ENCODE measurements at places on chromosomes 13 and 19. TPM values are rescaled to one million over a fixed set of nuclear protein-coding genes. Genes with fewer than 3 reads are reported as not detected.
A peak's percentile ranks its signal among the peaks of the same experiment; 100 is the strongest.

- DNase-seq: no peak
These were observed 1.4 kb downstream of the LRFN3 start for GRCh38 chr19:35937345-35938281.

DNA sequence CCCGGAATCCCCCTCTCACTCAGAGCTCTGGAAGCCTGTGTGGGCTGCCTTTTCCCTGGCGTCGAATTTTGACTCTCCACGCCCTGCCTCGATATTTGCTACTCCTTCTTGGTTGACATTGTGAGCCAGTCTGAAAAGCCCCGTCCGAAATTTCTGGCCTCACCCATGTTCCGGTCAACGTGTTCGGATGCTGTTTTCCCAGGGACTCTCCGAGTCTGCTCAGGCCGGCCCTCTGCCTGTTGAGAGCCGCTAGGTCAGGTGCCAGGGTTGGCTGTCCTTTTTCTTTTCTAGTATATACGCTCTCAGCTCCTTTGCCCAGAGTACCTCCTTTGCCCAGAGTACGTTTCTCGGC lies 6.8 kb upstream of the DGKH start:
- DNase-seq: peak; percentile 76

GRCh38 chr13:67520886-67521285 lies 290.8 kb upstream of the PCDH9 start:
- DNase-seq: no peak

GRCh38 chr19:10388957-10389356 lies 8.6 kb upstream of the TYK2 start:
- DNase-seq: peak; percentile 87

- DNase-seq: no peak
These were observed 12.2 kb upstream of the UBE2L5 start for GRCh38 chr13:30409886-30410704.

- DNase-seq: no peak
These were observed 272.5 kb downstream of the ENOX1 start for GRCh38 chr13:43514311-43514710.

DNA sequence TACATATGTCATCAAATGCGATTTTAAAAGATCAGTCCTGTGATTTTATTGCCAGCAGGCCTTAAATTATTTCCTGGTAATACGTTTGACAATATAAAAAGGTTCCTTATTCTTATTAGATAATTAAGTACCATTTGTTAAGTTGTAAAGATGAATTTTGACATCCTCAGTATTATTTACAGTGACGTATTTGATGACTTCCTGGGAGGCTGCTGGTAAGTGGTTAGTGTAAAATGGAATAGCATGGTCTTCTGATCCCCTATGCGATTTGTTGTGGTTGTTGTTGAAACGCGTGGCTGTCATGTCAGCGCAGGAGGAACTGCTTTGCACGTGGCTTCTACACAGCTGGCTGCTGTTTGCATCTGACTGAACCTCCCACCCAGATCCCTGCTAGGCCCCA lies 99.7 kb downstream of the DCLK1 start:
- no peak for DNase-seq

- DNase-seq: no peak
These were observed 1.9 kb downstream of the COX6B2 start for GRCh38 chr19:55352549-55353145.

GRCh38 chr19:30324982-30325381 lies 47.2 kb upstream of the ZNF536 start:
- DNase-seq: no peak

- DNase-seq: no peak
These were observed 27.1 kb downstream of the STK24 start for GRCh38 chr13:98549728-98550317.

DNA sequence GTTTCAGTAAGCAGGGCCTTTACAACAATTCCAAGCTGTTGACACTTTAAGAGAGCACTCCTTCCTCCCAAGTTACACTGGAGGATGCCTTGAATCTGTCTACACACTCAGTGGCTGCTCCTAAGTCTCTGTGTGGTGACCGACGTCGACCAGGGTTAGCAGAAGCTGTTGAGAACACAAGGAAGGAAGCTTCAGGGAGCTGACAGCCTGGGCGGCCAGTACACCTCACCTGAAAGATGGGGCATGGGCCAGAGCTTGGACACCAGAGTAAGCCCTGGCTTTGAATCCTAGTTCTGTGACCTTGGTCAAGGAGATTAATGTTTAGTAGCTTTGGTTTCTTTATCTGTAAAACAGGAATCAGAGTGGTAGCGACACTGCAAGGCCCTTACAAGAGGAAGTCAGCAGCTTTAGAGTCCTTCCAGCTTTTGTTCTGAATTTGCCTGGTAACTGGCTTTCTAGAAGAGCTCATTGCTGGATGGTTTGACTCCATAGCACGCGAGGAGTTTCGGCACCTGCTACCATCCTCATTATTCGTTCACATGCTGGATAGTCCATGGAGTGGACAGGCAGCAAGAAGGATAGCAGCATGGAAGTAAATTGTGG lies 214.2 kb downstream of the FGF9 start:
- DNase-seq: no peak

DNA sequence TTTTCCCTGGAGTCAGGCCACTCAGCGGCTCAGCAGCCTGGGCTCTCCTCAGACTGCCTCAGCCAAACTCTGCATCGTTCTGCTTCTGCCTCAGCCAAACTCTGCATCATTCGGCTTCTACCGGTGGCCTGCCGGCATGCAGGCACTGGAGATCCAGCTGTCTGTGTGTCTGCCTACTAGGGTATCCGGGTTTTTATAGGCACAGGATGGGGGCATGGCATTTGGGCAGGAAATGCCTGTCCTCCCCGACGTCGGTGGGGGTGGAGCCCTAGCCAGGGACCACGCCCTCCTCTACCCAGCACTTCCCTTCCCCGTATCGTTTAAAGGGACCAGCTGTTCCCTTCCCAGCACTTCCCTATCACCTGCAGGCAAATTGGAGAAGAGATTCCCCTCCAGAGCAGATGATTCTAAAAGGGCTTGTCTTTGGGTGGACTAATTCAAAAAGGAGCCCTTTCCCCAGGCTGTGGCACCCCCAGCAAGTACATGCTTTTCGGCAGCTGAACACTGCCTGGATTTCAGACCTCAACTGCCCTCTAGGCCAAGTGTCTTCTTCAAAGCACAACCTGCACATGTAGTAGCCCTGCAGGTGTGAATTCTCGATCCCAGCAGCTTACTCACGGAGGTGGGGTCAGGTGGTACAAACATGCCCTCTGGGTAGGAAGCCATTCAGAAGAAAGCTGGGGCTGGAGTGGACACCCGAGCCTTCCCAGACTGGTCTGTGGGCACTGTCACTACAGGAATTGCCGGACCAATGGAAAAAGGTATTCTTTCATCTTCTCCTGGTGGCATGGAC lies 25.4 kb upstream of the GPR12 start:
- peak; percentile 30 for DNase-seq

DNA sequence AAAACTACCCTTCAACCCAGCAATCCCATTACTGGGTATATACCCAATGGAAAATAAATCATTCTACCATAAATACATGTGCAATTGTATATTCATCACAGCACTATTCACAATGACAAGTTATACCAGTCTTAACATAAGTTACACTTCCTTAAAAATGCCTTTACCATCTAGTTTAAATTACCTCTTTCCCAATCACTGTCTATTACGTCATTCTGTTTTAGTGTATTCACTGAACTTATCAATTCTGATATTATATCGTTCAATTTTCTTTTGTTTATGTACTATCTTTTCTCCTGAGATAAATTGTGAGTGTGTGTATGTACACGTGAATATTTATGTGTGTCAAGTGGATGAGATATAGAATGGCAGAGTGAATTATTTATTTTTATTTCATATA lies 1416.8 kb downstream of the OLFM4 start:
- no peak for DNase-seq

GRWD1 gene
- total RNA-seq: 31.5 TPM

SIGLEC10 gene
- not detected for total RNA-seq

SPRED3 gene
- total RNA-seq: 4.6 TPM

TMTC4 gene
- total RNA-seq: 74.3 TPM

LPAR6 gene
- total RNA-seq: 4.6 TPM

CGB5 gene
- not detected for total RNA-seq
